Activated naive CD4-positive, alpha-beta T cell treated with anti-CD3 and anti-CD28 coated beads for 36 hours (primary cell): ENCODE measurements at places on chromosomes 6 and 20. TPM values are rescaled to one million over a fixed set of nuclear protein-coding genes. Genes with fewer than 3 reads are reported as not detected.

TCF21 gene
- total RNA-seq, result not detected

TMEM217 gene
- 0.95 TPM for total RNA-seq

MUCL3 gene
- not detected for total RNA-seq

SLC13A3 gene
- total RNA-seq, result not detected

HDGFL1 gene
- not detected for total RNA-seq
